ENCODE measurements at places on chromosomes 2 and 18. TPM values are rescaled to one million over a fixed set of nuclear protein-coding genes. Genes with fewer than 3 reads are reported as not detected.

ANKRD30BL gene
- total RNA-seq: not detected

SKOR2 gene
- total RNA-seq: not detected

PAX8 gene
- 1.1 TPM for total RNA-seq

IGFBP5 gene
- 33.7 TPM for total RNA-seq

CD28 gene
- total RNA-seq: 1.6 TPM

CIB4 gene
- total RNA-seq: not detected

FIGLA gene
- not detected for total RNA-seq

COBLL1 gene
- 38.1 TPM for total RNA-seq

ADD2 gene
- 0.11 TPM for total RNA-seq

IL36RN gene
- not detected for total RNA-seq

- H3K36me3 ChIP-seq: no peaks in the 10 kb centered on the region
- DNase-seq: no peak
- no peak overlapping the region for H3K4me3 ChIP-seq
- H3K4me1 ChIP-seq: no peaks in the 10 kb centered on the region
These were observed 211.4 kb upstream of the LRRTM1 start for GRCh38 chr2:80515964-80516363.

DNA sequence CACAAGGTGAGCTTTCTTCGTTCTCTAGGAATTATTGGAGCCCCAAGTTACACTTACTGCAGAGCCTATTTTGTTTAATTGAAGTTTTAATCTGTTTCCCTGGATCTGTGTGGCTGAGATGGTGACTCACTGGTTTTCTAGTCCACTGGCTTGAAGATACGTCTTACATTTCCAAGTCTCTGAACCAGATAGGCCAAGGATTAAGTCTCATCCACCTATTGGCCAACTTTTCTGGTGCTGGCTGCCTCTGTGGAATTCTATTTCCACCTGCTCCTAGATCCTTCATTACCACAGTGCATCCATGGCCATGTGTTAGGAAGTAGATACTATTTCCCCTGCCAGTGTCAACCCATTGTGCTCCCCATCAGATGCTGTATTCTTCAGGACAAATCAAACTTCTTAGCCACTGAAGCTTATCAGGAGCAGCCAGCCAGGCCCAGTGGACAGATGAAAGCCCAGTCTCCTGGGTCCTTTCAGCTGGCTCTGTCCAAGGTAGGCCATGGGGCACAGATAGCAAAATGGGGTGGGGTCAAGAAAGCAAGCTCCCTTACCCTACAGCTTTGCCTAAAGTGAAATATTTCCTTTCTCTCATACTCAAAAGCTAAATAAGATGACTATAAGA is 198.8 kb upstream of the TCF4 start:
- H3K36me3 ChIP-seq: no peaks in the 10 kb centered on the region
- no peak overlapping the region for H3K27ac ChIP-seq

DNA sequence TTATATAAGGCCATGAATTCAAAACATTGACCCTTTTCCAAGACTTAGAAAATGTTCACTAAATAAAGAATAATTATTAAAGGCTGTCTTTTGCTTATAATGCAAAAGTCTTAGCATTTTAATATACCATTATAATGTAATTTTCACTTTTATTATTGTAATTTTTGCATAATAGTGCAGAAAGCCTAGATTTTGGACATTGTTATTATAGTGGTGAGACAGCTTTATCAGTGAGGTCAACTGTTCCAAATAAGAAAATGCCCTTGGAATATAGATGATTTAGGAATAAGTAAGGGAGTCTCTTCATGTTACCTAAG is 56.6 kb downstream of the ATIC start:
- H3K4me3 ChIP-seq: no peak overlapping the region
- no peaks in the 10 kb centered on the region for H3K4me1 ChIP-seq
- no peak overlapping the region for H3K27ac ChIP-seq
- DNase-seq: no peak
- peaks cover 13% of the 10 kb centered on the region for H3K36me3 ChIP-seq

- H3K4me3 ChIP-seq: no peak overlapping the region
- H3K27ac ChIP-seq: no peak overlapping the region
- no peaks in the 10 kb centered on the region for H3K27me3 ChIP-seq
- no peak for DNase-seq
- H3K36me3 ChIP-seq: no peaks in the 10 kb centered on the region
These were observed 976.8 kb downstream of the TMEM182 start for GRCh38 chr2:103738606-103739005.

GRCh38 chr2:238418196-238418998 is 8.3 kb upstream of the ASB1 start:
- no peak overlapping the region for H3K27ac ChIP-seq
- no peak for DNase-seq
- no peaks in the 10 kb centered on the region for H3K27me3 ChIP-seq
- no peaks in the 10 kb centered on the region for H3K4me1 ChIP-seq

DNA sequence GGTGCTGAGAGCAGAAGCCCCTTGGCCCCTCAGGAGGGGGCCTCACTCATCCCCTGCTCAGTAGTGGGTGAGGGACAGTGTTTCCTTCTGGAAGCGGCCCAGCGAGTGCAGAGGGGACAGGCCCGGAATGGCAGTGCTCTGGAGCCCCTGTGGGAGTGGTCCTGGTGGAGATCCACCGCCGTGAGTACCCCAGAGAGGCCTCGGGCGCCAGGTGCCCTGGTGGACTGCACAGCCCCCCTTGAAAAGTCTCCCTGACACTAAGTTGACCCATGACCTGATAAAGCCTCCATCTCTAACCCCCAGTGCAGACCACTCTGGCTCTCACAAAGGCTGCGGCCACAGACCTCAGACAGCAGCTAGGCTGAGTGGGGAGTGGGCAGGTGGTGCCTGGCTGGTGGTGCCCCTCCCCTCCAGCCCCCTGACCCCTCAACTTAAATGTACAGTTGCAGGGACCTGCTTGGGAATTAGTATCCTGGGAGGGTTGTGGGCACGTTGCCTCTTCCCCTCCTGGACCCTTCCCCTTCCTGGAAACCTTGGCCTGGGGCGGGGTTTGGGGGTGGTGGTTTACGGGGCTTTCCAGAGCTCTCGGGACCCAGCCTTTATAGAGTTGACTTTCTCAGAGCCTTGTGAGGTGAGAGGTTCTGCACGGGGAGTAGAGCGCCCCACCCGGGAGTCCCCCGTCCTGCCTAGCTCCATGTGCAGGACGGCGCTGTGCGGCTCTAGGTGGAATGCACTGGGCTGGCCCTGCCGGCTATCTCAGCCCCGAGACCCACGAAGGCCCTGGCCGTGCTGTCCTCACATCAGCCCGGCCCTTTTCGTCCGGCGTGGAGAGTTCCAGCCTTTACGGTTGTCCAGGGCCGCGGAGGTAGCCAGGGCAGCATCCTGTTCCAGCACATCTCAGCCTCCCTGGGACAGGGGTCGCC is 62.7 kb downstream of the RTP5 start:
- H3K27me3 ChIP-seq: no peaks in the 10 kb centered on the region
- no peak for DNase-seq
- H3K27ac ChIP-seq: no peak overlapping the region
- H3K4me3 ChIP-seq: no peak overlapping the region

DNA sequence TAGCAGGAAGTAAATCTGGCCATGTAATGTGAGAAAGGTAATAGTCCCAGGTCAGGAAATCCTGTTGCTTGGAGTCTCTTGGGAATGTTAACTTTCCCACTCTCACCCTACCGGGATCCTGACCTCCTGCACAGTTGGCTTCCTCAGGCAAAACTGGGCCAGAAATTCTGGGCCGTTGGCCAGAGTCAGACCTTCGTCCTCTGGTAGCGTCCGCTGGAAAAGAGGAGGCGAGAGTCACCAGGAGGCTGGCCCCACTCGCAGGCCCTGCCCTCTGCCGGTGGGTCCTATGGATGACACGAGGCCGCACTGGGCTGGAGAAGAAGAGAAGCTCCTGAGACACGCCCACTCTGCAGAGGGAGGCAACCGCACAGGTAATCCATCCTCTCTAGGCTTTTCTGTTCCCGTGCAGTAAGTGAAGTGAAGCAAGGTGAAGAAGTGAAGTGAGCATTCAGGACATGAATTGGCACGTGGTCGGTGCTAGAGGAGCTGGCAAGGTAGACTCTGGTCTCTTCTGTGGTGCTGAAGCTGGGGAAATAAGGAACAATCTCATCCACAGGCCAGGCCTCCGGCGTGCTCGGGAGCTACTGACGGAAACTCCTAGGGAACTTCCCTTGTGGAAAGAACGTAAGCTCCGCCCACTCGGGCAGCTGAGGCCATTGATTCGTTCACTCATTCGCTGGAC is 182.7 kb upstream of the GLI2 start:
- no peaks in the 10 kb centered on the region for H3K27me3 ChIP-seq
- no peak overlapping the region for H3K4me3 ChIP-seq
- no peaks in the 10 kb centered on the region for H3K4me1 ChIP-seq
- H3K36me3 ChIP-seq: no peaks in the 10 kb centered on the region
- H3K27ac ChIP-seq: peak overlapping the region; percentile 79

DNA sequence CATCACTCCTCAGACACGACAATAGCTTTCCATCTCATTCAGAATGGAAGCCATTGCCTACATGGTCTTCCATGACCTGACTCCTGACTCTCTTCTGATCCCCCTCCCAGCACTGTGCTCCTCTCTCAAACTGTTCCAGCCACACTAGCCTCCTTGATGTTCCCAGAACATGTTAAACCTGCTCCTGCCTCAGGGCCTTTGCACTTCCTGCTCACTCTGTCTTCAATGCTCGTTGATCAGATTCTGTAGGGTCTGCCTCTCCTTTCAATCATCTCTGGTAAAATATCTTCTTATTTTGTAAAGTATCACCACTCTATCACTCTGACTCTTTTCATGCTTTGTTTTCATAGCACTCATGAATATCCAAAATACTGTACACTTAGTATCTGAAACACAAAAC is 84.9 kb downstream of the SESTD1 start:
- no peaks in the 10 kb centered on the region for H3K27me3 ChIP-seq
- DNase-seq: no peak
- no peaks in the 10 kb centered on the region for H3K36me3 ChIP-seq
- H3K4me3 ChIP-seq: no peak overlapping the region

DNA sequence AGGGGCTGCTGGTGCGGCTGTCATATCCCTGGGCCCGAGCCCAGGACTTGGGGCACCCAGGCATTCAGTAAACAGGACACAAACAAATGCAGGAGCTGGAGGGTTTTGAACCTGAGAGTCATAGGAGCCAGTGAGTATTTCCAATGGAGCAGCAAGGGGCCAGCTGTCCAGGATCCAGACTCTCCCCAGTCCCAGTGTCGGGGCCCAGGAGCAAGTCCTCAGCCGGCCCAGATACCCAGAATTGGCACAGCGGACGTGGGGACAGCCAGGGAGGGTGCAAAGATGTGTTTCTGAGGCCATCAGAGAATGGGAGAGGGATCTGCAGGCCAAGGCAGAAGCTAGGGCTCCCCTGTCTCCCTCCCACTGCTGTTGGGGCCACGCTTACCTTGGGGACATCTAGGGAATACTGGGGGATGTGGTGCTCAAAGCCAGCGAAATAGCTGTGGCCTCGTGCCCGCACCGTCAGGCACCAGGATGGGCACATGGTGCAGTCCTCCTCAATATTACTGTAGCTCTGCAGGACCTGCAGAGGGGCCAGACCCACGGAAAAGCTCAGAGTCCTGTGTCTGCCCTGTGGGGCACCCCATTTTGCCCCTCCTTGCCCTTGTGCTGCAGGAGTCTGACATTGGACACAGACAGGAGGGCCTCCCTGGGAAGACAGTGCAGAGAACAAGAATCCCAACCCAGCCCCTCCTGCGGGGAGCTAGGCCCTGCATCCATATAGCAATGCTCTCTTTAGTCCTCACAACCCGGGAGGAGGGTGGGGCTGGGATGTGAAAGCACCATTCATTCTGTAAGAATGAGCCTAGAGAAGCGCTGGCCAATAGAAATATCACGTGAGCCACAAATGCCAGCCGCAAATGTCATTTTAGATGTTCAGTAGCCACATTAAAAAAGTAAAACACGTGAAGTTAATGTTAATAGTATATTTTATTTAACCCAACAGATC is 15.4 kb downstream of the CFAP65 start:
- no peaks in the 10 kb centered on the region for H3K27me3 ChIP-seq
- H3K27ac ChIP-seq: no peak overlapping the region
- no peaks in the 10 kb centered on the region for H3K36me3 ChIP-seq
- no peak for DNase-seq
- no peaks in the 10 kb centered on the region for H3K4me1 ChIP-seq

- H3K4me1 ChIP-seq: no peaks in the 10 kb centered on the region
- H3K4me3 ChIP-seq: no peak overlapping the region
- H3K27me3 ChIP-seq: no peaks in the 10 kb centered on the region
- no peaks in the 10 kb centered on the region for H3K36me3 ChIP-seq
- DNase-seq: no peak
- no peak overlapping the region for H3K27ac ChIP-seq
These were observed 76.0 kb upstream of the KLHL14 start for GRCh38 chr18:32848826-32849225.

GRCh38 chr2:241126201-241126611 is 23.1 kb downstream of the PASK start:
- no peak overlapping the region for H3K4me3 ChIP-seq
- H3K36me3 ChIP-seq: no peaks in the 10 kb centered on the region
- peak; percentile 58 for DNase-seq
- H3K27me3 ChIP-seq: no peaks in the 10 kb centered on the region

GRCh38 chr2:109597283-109597682 is 16.5 kb downstream of the SEPTIN10 start:
- no peaks in the 10 kb centered on the region for H3K27me3 ChIP-seq
- H3K27ac ChIP-seq: no peak overlapping the region
- H3K4me1 ChIP-seq: no peaks in the 10 kb centered on the region
- H3K36me3 ChIP-seq: no peaks in the 10 kb centered on the region
- no peak overlapping the region for H3K4me3 ChIP-seq

GRCh38 chr2:82964341-82964740 is 1494.7 kb downstream of the SUCLG1 start:
- no peak overlapping the region for H3K27ac ChIP-seq
- no peaks in the 10 kb centered on the region for H3K4me1 ChIP-seq
- no peak for DNase-seq
- no peak overlapping the region for H3K4me3 ChIP-seq
- no peaks in the 10 kb centered on the region for H3K27me3 ChIP-seq

- H3K4me1 ChIP-seq: no peaks in the 10 kb centered on the region
- no peaks in the 10 kb centered on the region for H3K36me3 ChIP-seq
- DNase-seq: no peak
These were observed 1.9 kb upstream of the CYP27A1 start for GRCh38 chr2:218780046-218780445.

- H3K4me1 ChIP-seq: peaks cover 6% of the 10 kb centered on the region
- DNase-seq: peak; percentile 80
- no peaks in the 10 kb centered on the region for H3K27me3 ChIP-seq
- H3K36me3 ChIP-seq: no peaks in the 10 kb centered on the region
- peak overlapping the region; percentile 47 for H3K4me3 ChIP-seq
These were observed 182.6 kb upstream of the HAAO start for GRCh38 chr2:42974721-42975717.

GRCh38 chr2:58063641-58064040 is 17.0 kb downstream of the VRK2 start:
- H3K36me3 ChIP-seq: no peaks in the 10 kb centered on the region
- no peak overlapping the region for H3K4me3 ChIP-seq
- no peaks in the 10 kb centered on the region for H3K4me1 ChIP-seq

GRCh38 chr2:9422321-9423099 is 818 bp downstream of the ITGB1BP1 start:
- H3K27ac ChIP-seq: peak overlapping the region; percentile 69
- peak; percentile 55 for DNase-seq
- H3K4me1 ChIP-seq: peaks cover 5% of the 10 kb centered on the region
- H3K27me3 ChIP-seq: no peaks in the 10 kb centered on the region
- H3K36me3 ChIP-seq: no peaks in the 10 kb centered on the region

- H3K27ac ChIP-seq: no peak overlapping the region
- no peak for DNase-seq
- no peaks in the 10 kb centered on the region for H3K4me1 ChIP-seq
- no peaks in the 10 kb centered on the region for H3K27me3 ChIP-seq
- no peak overlapping the region for H3K4me3 ChIP-seq
These were observed 9.3 kb upstream of the THADA start for GRCh38 chr2:43605079-43605655.

GRCh38 chr2:118148809-118149208 is 60.5 kb downstream of the INSIG2 start:
- no peaks in the 10 kb centered on the region for H3K27me3 ChIP-seq
- H3K4me1 ChIP-seq: peaks cover 24% of the 10 kb centered on the region
- DNase-seq: no peak
- no peaks in the 10 kb centered on the region for H3K36me3 ChIP-seq
- H3K27ac ChIP-seq: no peak overlapping the region
- no peak overlapping the region for H3K4me3 ChIP-seq
